ENCODE measurements at places on chromosomes 6 and 20.
A peak's percentile ranks its signal among the peaks of the same experiment; 100 is the strongest.

- DNase-seq = no peak
Observed at GRCh38 chr6:105302617-105303128, 100.2 kb downstream of the PREP start.

- DNase-seq = no peak
Observed at GRCh38 chr20:54044156-54044555, 26.2 kb downstream of the BCAS1 start.

- DNase-seq = no peak
Observed at GRCh38 chr20:3677733-3678132, 4.1 kb downstream of the ADAM33 start.

DNA sequence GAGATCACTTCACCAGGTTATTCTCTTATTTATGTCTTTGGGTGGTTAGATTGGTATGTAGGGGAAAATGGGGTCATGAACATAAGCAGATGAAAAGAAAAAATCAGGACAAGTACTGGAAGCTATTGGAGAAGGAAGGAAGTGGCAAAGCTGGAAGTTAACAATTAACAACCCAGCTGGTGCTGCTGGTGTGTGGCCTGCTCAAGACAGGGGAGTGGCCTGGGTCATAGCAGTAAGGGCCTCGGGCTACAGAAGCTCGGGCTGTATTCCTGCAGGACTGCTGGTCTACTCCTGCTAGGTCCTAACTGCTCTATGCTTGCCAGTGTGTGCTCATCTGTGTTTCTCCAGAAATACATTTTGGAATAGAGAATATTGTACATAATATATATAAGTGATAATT lies 19.6 kb downstream of the MYLIP start:
- no peak for DNase-seq

- DNase-seq = no peak
Observed at GRCh38 chr6:138106665-138107077, 548 bp downstream of the PERP start.

DNA sequence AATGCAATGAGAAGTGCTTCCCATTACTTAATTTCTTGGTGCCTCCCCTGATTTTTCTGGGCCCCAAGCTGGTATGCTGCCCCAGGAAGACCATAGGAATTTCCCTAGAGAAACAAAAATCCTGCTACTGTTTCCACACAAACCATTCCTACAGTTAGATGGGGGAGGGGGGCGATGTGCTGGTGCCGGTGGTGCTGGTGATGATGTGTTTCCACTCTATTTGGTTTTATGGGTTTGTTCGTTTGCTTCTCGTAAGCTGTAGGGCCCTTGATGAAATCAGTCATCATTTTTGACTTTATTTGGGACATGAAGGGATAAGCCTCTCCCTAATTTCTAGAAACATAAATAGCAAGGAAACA lies 105.1 kb downstream of the MKKS start:
- no peak for DNase-seq

GRCh38 chr6:125153391-125154117 lies at the start of gene TPD52L1:
TPD52L1 (plus strand) TSS chr6:125153773; CDS start chr6:125153952, 179 bp downstream.
- DNase-seq = no peak

DNA sequence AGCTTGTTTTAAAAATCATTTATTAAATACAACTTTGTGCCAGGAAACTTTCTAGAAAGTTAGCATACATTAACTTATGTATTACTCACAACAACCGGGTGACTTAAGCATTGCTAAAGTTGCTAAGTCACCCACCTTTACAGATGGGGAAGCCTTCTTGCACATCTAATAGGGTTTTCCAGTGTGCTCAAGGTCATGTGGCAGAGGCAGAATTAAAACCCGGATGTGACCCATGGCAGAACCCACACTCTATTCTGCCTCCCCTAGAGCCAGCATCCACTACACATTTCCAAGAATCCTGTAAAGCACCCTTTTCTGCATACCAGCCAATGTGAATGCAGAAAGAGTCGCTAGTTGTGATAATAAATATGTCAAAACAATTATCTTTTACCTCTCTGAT lies 13.4 kb downstream of the LINC00237 start:
- DNase-seq = no peak

DNA sequence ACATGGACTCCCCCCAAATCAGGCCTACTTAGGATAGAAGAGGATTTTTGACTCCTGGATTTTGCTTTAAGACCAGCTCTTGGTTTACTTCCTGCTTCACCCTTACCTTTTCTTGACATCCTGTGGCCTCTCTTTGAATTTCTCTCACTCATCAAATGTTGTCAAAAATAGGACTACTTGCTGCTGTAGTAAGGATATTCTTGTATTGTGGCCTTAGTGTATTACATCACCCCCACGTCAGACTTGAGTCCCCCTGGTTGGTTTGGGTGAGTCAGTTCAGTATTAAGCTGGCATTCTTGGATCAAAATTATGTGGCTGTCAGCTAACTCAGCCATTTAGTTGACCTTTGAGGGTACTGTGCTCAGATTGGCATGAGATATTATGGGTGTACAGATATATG lies 1.1 kb downstream of the TPX2 start:
- no peak for DNase-seq

- DNase-seq = no peak
Observed at GRCh38 chr20:19978511-19979210, 38.5 kb upstream of the NAA20 start.

GRCh38 chr20:41701588-41702348 lies 83.6 kb upstream of the CHD6 start:
- no peak for DNase-seq

DNA sequence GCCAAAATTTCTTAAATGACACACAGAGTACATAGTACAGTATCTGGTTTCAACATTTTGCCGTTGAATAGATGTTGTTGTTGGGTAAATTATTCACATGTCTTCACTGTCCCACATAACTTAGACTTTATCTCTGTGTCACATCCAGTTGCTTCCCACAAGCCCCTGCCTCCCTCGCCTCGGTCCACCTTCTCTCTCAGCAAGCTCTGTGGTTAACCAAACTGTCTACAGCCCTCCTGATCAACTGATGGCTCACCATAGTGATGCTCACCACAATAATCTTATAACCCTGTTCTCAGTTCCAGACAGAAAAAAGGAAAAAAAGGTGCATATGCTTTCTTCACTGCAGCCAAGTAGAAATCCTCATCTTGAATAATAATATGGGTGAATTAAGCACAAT lies 23.0 kb downstream of the IL17F start:
- no peak for DNase-seq

DNA sequence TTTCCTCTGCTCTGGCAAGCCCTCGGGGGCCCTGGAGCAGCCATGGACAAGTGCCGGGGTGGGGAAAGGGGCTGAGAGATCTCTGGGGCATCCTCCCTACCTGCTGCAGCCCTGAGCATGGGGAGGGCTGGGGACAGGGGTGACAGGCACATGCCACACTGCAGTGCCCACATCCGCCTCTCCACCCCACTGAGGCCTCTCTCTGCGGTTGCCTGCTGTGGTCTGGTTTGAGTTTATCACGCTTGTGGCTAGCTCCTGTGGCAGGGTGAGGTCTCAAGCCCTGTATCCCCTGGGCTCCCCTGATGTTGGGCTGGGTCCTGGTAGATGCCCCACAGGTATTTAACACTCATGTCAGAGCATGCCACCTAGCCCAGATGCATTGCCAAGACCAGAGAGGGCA lies 52.9 kb upstream of the MLN start:
- peak; percentile 53 for DNase-seq

DNA sequence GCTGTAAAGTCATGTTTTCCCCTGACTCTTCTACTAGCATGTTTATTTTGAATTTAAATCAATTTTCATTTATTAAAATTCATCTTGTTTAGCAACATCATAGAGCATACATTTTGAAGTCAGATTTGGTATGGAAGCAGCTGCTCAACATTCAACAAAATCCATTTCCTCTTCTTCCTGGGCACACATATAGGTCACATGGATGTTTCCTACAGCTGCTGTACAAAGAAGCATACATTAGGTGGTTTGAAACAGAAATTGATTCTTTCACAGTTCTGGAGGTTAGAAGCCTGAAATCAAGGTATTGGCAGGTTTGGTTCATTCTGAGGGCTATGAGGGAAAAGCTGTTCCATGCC lies 495.2 kb downstream of the RFPL4B start:
- DNase-seq = no peak

DNA sequence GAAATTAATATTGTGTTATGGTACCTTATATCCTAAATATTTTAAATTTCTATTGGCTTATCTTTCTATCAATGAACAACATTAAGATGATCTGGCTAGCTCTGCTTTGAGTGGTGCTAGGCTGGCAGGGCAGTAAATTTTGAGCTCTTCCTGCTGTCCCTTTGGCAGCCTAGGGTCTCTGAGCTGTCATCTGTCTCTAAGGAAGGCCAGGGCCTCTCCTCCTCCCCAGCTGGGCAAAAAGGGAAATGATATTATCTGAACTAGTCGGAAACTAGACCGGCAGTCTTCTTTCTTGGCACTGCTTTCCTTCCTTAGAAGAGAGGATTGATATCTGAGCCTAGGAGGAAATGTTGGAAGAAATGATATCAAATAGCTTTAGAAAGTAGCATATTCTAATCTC lies 176.7 kb upstream of the BTBD3 start:
- no peak for DNase-seq

GRCh38 chr6:75204959-75205775 lies 686 bp downstream of the COL12A1 start:
- DNase-seq = no peak

DNA sequence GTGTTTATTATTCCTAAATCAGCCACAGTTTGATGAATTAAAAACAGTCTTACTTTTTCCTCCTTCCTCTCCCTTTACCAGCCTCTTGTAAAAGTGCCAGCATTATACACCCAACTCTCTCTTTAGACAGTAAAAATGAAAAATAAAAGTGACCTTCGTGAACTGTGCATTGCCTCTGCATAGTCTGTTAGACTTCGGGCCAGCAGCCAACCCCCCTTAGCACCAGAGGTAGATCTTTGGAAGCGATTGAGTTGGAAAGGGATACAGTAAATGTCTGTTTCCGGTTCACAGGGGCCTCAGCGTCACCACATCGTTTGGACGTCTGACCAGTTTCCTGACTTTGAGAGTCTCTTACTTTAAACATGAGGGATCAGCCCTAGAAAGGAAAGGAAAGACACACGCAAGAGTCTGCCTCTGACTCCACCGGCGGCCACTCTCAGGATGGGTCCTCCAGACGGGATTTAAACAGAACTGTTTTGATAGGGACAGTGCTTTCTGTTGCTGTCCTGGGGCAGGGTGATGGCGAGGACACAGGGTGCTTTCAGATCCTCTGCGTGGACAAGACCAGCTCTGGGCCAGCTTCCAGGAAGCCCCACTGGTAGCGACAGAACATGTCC lies 206.6 kb upstream of the PREP start:
- no peak for DNase-seq

GRCh38 chr6:11688425-11688709 lies 90.2 kb downstream of the ADTRP start:
- DNase-seq = no peak

GRCh38 chr20:53575481-53576194 lies 18.0 kb downstream of the ZNF217 start:
- no peak for DNase-seq

GRCh38 chr6:169415179-169415578 lies 161.5 kb upstream of the THBS2 start:
- no peak for DNase-seq

GRCh38 chr6:75306064-75306463 lies 21.5 kb upstream of the TMEM30A start:
- DNase-seq = no peak

GRCh38 chr6:7463785-7464184 lies 74.2 kb downstream of the RIOK1 start:
- DNase-seq = no peak

GRCh38 chr6:107436881-107437280 lies 22.5 kb downstream of the PDSS2 start:
- no peak for DNase-seq
